ENCODE measurements at places on chromosomes 1 and 21.

DNA sequence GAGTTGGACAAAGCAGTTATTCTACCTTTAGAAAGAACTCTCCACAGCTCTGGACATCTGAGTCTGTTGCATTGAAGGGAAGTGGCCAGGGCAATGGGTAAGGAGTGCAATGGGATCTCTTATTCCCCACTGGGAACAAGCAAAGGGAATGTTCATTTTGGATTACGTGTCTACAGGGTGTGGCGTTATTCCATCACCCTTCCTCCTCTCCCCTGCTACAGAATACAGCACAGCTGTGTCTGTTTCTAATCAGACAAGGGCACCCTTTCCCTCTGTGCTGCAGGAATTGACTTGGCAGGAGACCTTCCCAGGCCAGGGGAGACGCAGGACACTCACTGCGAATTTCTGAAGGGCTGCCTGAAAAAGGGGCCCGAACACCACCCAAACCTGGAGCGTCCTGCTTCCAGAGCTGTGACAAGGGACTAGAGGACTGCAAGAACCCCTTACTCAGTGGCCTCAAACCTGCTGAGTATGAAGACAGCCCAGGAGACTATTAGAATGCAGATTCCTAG is 163.6 kb upstream of the RAB4A start:
- no peak for DNase-seq

DNA sequence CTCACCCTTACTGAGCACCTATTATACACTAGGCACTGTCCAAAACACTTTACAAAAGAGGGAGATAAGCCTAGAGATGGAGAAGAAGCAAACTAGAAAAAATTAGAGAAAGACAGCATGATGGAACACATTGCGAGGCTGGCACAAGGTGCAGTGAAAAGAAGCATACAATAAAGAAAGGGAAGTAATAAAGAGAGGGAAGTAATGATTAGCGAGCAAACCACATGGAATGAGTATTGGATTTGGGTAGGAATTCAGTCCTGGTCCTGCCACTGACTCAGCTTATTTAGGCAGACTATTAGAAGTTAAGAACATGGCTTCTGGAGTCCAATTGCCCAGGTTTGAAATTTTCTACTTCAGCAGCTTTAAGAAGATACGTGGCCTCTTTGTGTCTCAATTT is 32.6 kb upstream of the FNBP1L start:
- DNase-seq: no peak

DNA sequence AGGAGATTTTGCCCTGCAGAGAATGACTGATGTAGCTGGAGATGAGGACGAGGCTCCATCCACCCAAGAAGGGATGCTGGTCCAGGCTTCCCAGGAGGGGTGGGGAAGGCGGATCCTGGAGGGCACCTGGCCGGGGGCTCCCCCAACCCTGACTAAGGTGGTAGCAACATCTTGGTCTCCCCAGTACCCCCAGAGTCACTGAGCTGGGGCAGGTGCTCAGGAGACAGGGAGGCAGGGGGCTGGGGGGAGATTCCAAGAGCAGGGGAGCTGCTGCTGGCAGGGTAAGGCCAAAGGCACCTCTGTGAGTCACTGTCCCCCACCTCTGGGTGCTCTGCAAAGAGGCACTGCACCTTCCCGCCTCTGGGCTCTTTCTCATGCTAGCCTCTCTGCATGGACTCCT is 24.0 kb downstream of the CDCA8 start:
- DNase-seq: no peak

GRCh38 chr21:39385299-39386145 is 36.6 kb upstream of the HMGN1 start:
- peak; percentile 80 for DNase-seq

DNA sequence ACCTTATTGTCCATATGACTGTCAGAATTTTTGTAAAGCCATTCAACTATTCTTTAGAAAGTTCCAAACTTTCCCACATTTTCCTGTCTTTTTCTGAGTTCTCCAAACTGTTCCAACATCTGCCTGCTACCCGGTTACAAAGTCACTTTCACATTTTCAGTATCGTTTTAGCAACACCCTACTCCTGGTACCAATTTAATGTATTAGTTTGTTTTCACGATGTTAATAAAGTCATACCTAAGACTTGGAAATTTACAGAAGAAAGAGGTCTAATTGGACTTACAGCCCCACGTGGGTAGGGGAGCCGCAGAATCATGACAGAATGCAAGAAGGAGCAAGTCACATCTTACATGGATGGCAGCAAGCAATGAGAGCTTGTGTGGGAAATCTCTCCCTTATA is 867.8 kb downstream of the AMY1C start:
- no peak for DNase-seq

- no peak for DNase-seq
Measured at GRCh38 chr1:114458237-114458777, 52.7 kb downstream of the TRIM33 start.

DNA sequence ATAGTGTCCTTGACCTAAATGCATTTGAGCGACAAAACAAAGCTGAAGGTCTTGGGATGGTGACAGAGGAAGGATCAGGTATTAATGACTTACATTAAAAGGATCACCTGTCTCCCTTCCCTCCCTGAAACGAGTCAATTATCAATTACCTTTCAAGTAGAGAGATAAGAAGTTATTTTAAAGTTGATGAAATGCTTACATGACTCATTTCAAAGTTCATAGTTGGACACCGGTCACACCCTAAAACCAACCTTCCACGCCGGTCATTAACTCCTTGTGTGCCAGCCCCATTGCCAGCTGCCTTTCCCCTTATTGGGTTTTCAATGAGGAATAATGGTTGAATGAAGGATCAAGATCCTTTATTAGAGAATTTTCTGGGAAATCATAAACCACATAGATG is 129.8 kb downstream of the ZP4 start:
- DNase-seq: no peak

DNA sequence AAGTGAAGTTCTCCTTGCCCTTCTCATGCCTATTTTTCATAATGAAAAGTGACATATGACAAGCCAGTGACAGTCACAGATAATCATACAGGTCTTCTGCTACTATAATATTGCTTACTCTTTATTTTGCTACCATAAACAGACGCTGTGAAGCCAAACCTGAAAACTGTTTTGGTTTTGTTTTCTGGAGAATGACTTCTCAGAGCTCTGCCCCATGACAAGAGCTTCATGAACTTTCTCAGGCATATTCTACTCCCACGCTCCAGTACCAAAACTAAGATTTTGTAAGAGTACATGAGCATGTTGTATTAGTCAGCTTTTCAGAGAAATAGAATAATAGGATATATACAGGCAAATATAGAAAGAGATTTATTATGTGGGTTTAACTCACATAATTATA is 64.3 kb upstream of the VTCN1 start:
- no peak for DNase-seq
